Femur (tissue), 1 donor: ENCODE measurements at places on chromosomes 4 and X.

DNA sequence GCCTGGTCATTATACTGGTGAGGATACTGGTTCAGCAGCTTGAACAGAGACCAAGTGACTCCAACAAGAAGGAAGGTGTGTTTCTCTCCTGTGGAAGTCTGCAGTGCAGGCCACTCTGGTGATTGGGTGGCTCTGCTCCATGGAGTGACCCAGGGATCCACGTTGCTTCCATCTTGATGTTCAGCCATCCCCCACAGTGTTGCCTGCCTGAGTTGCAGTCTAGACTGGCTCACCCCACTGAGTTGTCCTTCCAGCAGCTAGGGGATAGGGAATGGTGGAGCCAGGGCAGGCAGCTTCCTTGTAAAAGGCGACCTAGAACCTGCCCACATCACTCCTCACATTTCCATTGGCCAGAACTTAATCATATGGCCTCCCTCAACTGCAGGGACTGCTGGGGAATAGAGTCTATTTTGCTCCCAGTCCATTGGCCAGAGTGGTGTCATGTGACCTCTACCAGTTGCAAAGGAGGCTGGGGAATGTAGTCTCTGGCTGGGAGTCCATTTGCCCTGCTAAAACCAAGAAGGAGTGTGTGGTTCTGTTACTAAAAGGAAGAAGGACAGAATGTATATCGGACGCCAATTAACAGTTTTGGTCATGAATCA, 8.0 kb downstream of the MAN2B2 start:
- DNase-seq, result no peak

- no peak for DNase-seq
Measured at GRCh38 chr4:125994024-125994423, 679.3 kb downstream of the FAT4 start.

DNA sequence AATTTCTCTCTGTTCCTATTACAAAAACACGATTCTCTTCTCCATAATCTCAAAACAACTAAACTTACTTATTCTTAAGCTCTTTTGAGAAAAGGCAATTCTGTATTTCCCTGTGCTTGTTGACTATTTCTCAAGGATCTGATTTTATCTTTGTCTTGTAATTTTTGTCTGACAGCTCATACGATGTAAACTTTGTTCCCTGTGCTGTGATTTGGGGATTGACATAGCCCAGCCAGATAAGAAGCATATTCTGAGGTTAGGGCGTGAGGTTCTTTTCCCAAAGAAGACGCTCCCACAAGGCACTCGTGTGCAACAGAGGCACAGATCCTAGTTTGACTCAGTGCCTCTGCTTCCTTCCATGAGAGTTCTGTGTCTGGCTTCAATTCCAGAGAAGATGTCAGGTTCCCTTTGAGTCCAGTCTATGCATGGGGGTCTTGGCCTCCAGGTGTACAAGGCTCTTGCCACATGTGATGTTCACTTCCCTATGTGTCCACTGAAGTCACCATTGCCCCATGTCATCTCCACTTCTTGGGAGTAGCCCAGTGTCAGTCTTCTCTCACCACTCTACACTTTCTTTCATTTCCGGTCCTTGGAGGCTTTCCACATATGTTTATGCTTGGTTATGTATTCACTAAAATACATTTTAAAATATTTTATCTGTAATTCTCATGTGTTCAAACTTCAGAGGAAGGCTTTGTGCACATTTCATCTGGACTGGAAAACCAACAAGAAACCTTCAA, 94.8 kb downstream of the MID1 start:
- DNase-seq, result no peak

DNA sequence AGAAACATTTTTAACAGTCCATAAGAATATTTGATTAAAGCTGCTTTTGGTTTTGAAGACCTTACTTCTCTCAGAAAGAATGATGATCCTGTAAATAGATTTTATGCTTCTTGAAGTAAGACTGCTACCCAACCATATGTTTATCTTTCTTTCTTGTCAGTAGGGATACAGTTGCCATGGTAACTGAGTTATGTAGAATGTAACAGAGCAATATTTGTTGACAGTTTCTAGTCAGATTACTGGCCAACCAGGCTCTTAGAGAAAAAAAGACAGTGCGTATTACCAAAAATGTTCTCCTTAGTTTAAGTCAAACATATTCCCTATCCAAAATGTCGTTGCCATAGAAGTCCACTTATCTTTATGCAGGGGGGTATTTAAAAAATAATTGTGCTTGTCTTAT, 456.8 kb downstream of the PRR32 start:
- no peak for DNase-seq

DNA sequence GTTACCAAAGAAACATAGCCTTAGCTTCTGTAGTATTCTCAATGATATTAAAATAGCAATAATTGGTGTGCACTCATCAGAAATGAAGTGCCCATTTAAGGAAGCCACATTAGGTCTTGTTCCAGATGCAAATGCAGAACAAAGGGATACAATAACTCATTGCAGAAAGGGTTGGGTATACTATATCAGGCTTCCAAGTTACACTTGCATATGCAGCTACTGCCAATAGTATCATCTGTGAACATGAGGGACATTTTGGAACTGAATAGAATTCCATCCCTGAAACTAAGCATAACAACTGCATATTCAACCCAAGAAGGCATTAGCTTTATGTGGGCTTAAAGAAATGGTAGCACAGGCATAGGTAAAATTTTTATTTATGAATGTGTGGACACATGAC, 167.8 kb downstream of the ANTXR2 start:
- no peak for DNase-seq

GRCh38 chr4:125750828-125751466, 436.2 kb downstream of the FAT4 start:
- peak; percentile 32 for DNase-seq

GRCh38 chrX:10120828-10121227, 35.9 kb upstream of the CLCN4 start:
- DNase-seq, result no peak

- peak; percentile 54 for DNase-seq
Measured at GRCh38 chr4:14928035-14928434, 74.2 kb upstream of the CPEB2 start.

- no peak for DNase-seq
Measured at GRCh38 chrX:84907324-84907968, 96.2 kb upstream of the APOOL start.

GRCh38 chr4:158538911-158539310, 17.2 kb downstream of the RXFP1 start:
- DNase-seq, result no peak

DNA sequence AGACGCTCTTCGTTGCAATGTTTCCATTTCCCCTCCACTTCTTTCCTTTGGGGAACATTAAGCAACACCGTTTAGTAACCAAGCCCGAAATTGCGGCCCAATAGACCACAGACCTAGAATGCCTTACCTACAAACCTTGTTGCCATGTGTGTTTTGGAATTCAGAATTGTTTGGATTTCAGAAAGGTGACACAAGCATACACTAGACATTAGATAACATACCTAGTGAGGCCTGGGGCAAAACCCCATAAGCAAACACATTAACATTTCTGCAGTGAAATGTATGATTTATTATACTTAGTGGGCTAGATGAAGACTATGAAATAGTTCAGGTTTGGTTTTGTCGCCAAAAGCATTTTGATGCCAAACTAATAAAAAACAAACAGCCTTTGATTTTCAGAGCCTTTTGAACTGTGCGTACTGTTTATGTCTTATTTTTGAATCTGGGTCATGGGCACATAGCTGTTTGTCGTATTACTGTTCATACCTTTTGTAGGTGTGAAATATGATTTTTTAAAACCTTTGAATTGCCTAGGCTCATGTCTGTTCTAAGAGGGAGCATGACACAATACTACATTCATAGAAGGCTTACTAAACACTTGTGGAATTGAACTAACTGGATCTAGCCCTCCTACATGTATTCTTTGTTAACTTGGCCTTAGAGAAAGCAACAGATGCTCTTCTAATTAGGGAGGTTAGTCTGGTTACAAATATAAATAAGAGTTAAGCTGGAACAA, 88.6 kb upstream of the TMEM164 start:
- no peak for DNase-seq

DNA sequence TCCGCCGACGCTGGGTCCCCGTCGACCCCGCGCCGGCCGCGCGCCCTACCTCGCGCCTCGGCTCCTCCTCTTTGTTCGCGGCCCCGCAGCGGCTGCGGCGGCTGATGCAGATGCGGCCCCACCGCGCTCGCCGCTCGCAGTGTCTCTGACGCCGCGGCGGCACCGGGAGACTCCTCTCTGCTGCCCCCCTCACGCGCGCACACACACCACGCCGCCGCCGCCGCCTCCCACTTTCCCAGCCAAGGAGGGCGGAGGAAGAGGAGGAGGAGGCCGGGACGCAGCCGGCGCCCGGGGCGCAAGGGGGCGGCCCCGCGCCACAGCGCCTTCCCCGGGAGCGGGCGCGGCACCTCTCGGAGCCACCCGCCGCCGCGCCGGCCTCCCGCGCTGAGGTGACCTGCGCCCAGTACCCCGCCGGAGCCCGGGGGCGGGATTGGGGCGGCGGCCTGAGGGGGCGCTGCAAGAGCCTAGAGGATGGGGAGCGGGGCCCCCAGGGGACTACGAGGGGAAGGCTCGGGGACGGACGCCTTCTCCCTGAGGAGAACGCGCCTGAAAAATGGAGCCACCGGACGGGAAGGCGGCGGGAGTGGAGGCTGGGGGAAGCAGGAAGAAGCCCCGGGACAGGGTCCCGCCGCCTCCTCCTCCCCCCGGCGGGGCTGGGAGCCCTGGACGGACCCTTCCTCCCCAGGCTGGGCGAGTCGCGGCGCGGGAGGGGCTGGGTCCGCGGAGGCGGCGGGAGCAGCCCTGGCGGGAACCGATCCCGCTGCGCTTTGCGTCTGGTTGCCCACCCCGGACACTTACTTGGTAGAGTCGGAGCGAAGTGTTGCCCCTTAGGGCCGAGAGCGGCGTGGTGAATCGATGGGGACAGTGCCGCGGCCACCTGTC, at the start of gene SH3RF1:
TSS of gene SH3RF1 (minus strand) at position 147 of the 882 bp plus-strand sequence. CDS start 1,744 bp downstream, outside the sequence.
- DNase-seq, result peak; percentile 95

- no peak for DNase-seq
Measured at GRCh38 chr4:166839615-166840251, 394.6 kb downstream of the SPOCK3 start.

- no peak for DNase-seq
Measured at GRCh38 chr4:6576932-6577331, 1.9 kb downstream of the MAN2B2 start.

DNA sequence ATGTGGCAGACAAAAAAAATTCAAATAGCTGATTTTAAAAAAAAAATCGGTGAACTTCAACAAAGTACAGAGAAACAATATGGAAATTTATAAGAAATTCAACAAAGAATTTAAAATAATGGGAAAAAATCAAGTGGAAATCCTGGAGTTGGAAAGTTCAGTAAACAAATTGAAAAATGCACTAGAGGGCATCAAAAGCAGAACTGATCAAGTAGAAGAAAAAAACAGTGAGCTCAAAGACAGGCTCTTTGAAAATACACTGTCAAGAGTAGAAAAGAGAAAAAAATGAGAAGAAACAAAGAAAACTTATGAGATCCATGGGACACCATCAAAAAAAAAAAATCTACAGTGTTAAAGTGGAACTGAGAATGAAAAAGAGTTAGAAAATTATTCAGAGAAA, 19.6 kb upstream of the FRG1 start:
- no peak for DNase-seq

GRCh38 chrX:71291381-71291780, 7.9 kb downstream of the NONO start:
- DNase-seq, result no peak

GRCh38 chr4:81577392-81577791, 105.7 kb upstream of the RASGEF1B start:
- DNase-seq, result no peak

DNA sequence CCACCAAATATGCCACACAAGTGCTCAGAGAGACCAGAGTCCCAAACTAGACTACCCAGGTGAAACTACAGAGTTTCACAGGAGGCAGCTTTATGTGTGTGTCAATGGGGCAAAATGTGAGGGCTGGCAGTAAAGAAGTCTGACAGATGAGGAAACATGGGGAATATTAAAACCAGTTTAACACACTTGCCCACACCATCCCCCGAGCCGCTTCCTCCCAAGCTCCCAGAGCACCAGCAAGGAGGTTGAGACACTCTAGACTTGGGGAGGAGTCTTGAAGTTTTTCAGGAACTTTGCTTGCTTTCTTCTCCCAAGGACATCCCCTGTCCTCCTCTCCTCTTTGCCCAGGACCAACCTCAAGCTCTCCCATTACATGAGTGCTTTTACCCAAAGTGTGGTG, 94.7 kb upstream of the SPRY1 start:
- DNase-seq, result no peak

DNA sequence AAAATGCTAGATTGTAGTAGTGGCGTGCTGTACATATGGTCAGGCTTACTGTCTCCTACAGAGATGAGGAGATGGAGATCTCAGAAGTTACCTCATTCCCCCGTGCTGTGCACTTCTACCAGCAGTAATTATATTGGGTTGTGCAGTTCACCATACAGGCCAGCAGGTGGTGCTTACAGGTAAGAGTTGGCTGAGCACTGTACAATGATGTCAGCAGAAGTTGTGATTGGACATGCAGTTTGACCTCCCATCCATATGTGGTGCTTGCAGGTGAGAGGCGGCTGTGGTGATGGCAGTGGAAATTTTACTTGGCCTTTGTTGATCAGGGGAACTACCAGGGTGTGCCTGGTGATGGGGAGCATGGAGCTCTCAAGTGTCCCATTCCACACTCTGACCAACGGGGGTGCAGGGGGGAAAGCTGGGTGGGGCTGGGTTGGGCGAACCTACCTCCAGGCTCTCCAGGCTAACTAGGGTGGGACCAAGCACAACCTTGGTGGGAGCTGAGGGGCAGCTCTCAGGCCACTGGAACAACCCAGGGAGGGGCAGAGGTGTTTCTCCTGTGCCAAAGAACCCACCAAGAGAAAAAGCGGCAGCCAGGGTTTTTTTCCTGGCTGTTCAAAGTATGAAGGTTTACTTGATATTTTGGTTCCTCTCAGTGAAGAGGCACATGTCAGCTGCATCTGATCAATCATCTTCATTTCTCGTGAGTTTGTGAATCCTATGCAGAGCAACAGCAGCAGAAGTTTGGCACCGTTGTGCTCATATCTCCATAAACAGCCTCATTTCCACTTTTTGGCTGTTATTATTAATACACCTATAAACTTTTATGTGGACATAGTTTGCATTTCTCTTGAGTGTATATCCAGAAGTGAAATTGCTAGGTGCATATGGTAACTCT, 73.8 kb upstream of the FREM3 start:
- DNase-seq, result peak; percentile 35
